GM12864 (cell line): ENCODE measurements at places on chromosomes 6 and 20.

DNA sequence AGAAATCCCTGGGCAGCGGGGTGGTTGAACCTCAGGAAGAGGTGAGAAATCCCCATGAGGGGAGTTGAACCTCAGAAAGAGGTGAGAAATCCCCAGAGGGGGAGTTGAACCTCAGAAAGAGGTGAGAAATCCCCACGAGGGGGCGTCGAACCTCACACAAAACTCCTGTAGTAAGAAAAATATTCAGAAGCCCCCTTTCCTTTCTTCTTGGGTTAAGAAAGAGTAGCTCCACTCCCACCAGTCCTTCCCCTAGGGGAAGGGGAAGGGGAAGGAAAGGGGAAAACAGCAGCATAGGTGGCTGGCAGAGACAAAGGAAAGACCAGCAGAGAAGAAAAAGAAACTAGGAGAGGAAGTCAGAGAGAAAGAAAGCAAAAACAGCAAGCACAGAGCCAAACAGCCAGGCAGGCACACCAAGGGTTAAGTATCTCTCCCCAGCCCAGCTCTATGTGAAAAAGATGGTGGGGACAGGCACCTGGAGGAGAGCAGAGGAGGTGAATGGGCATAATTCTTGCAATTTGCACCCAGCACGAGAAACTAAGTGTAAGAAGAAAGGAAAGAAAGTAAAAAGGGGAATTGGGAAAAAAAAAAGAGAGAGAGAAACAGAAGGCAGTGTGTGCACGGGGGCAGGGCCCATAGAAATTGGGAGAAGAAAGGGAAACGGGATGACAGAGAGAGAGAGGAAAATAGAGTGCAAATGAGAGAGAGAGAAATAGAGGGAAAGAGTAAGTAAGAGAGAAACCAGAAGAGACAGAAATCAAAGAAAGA lies 88.2 kb downstream of the PLG start:
- no peak for DNase-seq

DNA sequence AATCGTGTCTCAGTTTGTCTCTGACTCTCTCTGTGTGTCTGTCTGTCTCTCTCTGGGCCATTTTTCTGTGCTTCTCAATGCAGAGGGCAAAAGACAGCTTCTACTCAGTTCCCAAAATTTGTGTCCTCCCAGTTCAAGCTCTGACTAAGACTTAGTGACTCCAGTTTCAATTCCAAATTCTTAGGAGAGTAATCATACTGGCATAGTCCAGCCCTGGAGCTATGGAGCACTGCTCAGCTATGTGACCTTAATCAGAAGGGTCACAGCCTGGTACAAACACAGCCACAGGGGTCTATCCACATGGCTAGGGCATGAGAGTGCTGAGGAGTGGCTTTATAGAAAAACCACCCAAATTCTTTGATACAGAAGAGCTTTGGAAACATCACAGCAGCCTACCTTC lies 91.9 kb downstream of the FOXF2 start:
- no peak for DNase-seq

GRCh38 chr20:50153153-50153499 lies 397 bp downstream of the PEDS1 start:
- DNase-seq: no peak

DNA sequence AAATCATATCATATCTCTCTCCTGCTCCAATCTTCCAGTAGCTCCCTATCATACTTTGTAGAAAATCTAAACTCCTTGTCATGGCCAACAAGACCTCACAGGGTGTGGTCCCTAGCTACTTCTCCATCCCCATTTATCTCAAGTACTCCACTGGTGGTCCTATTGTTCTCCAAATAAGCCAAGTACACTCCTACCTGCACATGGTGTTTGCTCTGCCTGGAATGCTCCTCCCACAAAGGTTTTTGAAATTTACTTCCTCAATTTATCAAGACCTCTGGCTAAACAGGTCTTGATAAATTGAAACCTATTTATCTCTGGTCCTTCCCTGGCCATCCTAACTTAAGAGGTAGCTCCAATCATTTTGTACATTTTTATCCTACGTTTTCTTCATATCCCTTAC lies 12.1 kb downstream of the TMX4 start:
- no peak for DNase-seq

GRCh38 chr6:30889921-30890645 lies 5.8 kb downstream of the DDR1 start:
- DNase-seq: no peak

DNA sequence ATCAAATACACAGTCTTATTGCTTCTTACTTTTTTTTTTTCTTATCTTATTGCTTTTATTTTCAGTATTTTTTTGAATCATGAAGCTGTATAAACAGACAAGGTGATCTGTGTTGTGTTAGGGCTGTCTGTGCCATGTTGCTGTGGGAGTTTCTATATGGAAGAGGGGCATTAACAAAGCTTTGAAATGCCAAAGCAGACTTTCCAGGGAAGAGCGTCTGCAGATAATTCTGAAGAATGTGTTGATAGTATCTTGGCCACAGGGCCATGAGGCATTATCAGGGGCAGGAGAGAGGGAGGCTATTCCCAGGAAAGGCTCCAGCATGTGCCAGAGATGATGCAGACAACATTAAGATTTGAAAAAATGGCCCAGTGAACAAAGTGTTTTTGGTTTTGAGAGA lies 354.5 kb downstream of the UTRN start:
- DNase-seq: no peak

- no peak for DNase-seq
These were observed 150.1 kb upstream of the PDE7B start for GRCh38 chr6:135701426-135701825.

- DNase-seq: no peak
These were observed 56.7 kb downstream of the ISM1 start for GRCh38 chr20:13277663-13278295.

GRCh38 chr6:139364302-139364981 lies 10.0 kb downstream of the CITED2 start:
- no peak for DNase-seq

DNA sequence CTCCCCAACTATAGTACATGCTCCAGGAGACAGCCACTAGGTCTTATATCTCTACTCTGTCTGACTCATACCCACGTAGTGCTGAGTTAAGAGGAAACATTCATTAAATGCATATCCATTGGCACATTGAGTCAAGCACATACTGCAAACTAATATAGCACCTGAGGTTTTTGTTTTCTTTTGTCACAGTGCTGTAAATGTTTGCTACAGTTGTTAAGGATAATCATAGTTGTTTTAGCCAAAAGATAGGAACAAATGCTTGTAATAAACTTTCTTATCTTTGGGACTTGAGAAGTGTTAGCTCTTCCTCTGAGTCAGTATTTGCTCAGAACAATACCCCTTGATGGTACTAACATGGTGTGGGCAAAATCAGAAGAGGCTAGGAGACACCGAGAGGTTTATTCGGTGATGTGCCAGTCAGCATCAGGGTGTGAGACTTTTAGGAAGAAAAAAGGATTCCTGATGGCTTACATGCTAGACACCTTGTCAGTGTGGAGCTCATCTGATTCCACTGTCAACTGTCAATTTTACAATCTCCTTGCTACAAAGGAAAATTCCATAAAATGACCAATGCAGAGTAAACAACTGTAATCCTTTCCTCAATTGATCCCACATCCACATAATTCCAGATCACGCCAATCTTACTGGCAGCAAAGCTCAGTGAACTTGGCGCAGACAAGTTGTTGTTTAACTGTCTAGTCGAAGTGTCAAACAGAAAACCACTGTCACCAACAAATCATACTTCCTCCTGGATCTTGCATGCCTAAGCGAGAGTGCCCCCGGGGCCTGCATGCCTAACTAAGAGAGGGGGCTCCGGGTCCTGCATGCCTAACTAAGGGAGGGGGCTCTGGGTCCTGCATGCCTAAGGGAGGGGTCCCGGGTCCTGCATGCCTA lies 36.1 kb downstream of the ELOVL2 start:
- DNase-seq: no peak

GRCh38 chr6:36641543-36641942 lies 37.0 kb upstream of the CDKN1A start:
- no peak for DNase-seq
